ENCODE measurements at places on chromosomes 1 and 21. TPM values are rescaled to one million over a fixed set of nuclear protein-coding genes. Genes with fewer than 3 reads are reported as not detected.

The NPR1 gene
- total RNA-seq, result 15.3 TPM

The TMOD4 gene
- 0.79 TPM for total RNA-seq

The MATN1 gene
- total RNA-seq, result not detected

The OR6K3 gene
- total RNA-seq, result not detected

The VAV3 gene
- total RNA-seq, result 4.0 TPM
